Stimulated activated CD4-positive, alpha-beta T cell treated with anti-CD3 and anti-CD28 coated beads, Interleukin-15, amount 100 ng/mL, for 1 hour (primary cell): ENCODE measurements at places on chromosomes 4 and X.

DNA sequence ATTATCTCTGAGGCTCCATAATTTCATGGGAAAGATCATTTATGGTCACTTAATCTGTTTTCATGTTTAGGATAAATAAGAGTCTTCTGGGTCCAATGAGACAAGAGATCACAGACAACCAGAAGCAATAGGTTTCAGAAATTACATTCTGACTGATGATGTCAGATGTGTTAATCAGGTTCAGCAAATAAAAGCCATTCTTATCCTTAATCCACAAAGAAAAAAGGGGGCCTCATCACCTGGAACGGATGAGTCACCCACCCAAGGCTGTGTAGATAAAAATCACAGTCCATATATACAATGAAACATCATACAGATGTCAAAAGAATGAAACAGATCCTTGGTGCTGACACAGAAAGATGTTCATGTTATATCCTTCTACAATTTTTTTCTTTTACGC, 36.6 kb downstream of the SYTL4 start:
- no peak for DNase-seq

GRCh38 chr4:142191901-142192300, 555.5 kb downstream of the IL15 start:
- DNase-seq = no peak

DNA sequence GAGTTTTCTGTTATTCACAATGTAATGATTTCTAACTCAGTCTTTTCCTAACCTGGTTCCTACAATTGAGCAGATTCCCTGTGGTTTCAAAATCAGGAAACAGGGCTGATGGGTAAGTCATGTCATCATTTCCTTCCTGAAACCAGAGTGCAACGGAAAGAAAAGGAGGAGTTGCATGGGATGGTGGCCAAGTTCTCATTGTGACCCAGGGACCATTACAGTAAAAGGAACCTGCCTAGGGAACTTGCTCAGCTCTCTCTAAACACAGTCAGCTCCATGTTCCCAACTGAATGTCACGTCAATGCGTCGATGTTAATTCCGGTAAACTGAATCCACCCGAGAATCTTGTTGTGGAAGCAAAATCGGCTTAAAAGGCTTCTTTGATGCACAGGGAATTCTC, 51.2 kb downstream of the LGI2 start:
- no peak for DNase-seq

GRCh38 chrX:69493193-69493592, 10.9 kb upstream of the NALF2 start:
- no peak for DNase-seq

DNA sequence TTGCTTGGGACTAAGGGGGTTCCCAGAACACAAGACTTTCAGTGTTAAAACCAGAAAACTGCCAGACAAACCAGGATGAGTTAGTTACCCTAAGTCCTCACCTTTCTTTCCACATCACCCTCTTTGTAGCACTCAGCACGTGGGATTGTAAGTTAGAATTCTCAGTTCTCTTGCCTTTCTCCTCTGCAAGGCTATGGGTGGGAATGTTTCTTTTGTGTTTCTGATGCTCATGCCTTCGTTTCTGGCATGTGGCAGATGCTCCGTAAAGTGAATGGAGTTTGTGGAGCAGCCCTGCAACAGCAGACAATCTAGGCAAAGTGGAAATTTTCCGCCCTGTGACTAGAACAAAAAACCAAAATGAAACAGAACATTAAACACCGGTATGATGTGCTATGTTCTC, 64.7 kb upstream of the SPP1 start:
- no peak for DNase-seq

DNA sequence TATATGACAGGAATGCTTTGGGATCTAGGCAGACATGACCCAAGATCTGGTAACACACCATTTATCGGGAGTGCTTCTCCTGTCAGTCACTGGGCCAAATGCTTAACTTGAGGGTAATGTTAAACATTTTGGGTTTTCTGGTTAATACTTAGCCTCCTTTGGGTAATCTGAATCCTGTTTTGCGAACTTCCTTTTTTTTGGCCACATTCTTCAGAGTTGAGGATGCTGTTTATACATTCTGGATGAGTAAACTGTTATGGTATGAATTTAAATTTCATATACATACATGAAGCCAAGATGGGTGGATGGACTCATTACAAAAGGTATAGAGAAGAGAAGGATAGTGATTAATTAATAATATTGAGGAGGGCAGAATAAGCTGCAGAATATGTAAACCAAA, 36.1 kb downstream of the MID1IP1 start:
- DNase-seq = no peak

- DNase-seq = no peak
These were observed 208.5 kb upstream of the FAT1 start for GRCh38 chr4:186932196-186932595.

DNA sequence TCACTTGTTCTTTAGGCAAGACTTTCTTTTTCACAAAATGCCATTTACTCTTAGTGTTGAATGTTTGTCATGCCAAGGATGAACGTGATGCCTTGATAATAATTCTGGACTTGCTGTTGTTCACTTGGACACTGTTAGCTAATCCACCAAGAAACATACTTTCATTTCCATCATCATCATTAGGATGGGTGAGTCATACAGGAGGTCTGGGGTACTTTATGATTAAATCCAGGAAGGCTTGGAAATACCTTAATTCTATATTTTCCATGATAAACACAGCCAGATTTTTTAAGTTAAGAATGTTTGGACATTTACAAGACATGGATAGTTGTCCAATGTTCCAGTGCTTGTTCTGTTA, 260.7 kb upstream of the GIMD1 start:
- DNase-seq = no peak

GRCh38 chr4:7987148-7987989, 47.7 kb upstream of the AFAP1 start:
- DNase-seq = peak; percentile 59

DNA sequence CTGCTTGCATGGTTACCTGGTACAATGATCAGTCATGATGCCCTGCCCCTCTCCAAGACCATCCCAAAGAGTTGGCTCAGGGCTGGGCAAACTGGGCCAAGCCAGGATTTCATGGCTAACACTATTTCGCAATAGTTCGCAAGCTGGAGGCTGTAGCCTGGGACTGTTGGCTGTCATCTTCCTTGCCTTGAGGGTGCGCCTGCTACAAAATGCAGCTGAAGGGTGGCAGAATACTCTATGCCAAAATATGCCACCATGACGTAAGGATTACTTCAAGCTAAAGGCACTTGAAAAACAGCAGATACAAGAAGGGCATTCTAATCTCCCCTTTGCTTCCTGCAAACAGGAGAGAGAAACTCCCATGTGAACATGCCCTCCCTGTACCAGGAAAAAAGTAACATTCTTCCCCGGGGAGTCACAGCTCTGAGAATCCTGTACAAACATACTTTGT, 21.0 kb downstream of the SAT1 start:
- DNase-seq = no peak

DNA sequence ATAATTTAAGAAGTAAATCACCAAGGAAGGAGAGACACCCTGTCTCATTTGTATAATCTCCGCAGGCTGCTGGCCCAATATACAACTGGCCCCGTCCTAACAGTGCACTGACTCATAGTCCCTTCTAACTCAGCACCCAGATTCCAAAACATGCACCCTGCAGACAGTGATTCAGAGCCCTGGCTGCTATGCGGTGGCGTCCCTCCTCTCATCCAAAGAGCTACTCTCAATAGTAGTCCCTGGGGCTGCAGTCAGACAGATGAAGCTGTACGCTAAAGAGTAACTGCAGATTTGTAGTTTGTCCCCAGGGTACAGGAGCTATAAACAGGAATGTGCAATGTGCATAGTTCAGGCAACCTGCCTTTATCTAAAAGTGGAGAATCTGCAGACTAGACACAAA, 23.0 kb downstream of the GABRA3 start:
- DNase-seq = no peak

GRCh38 chrX:117871796-117872195, 244.8 kb downstream of the KLHL13 start:
- DNase-seq = no peak

GRCh38 chr4:26858947-26859401, 1.7 kb upstream of the STIM2 start:
- no peak for DNase-seq

GRCh38 chr4:69750346-69750745, 10.1 kb downstream of the SULT1B1 start:
- no peak for DNase-seq

DNA sequence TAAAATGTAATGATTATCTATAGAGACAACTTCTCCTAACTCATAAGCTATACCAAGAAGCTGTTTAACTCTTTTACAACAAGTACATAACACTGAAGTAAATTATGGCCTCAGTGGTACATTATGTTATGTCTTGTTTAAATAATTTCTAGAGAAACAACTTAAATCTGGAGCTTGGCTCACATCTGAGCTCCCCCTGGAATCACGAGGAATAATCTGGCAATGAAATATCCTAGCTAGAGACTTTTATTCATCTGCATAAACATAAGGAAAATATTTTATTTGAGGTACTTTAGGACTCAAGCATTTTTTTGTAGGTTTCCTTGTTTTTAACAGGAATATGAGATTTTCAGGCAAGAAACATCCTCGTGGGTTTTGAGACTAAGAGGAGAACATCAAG, 354.7 kb upstream of the SLC7A11 start:
- no peak for DNase-seq

GRCh38 chr4:65865489-65865888, 195.2 kb upstream of the EPHA5 start:
- no peak for DNase-seq

- DNase-seq = no peak
These were observed 680.7 kb upstream of the SPANXN1 start for GRCh38 chrX:144566592-144566991.

DNA sequence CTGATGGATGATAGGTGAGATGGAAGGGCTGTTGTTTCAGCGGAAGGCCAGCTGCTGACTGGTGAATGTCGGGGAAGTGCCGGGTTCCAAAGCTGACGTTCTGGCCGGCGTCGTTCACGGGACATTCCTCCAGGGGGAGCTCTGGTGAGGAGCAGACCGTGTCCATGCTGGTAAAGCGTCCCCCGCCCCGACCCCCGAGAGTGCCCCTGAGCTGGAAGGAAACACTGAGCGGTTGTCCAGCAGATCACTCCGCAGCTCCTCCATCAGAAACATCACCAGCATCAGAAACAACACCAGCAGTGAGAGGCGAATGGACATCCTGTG, 18.6 kb upstream of the ADRA2C start:
- DNase-seq = no peak

DNA sequence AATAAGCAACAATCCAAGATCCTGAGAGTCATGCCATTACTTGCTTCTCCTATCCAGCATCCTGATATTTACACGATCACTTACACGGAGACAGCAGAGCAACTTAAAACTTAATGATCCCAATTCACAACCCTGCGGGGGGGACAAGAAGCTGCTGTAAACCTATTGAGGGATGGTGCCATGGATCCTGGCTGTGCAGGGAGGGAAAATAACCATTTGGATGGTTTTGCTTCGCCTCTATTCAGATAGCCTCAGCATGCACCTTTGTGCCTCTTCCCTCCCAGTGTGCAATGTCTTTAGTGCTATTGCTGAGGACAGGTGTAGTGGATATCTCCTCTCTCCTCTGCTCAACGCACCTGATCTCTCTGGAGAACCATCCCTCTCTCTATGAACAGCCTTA, 89.7 kb upstream of the PPARGC1A start:
- DNase-seq = no peak

DNA sequence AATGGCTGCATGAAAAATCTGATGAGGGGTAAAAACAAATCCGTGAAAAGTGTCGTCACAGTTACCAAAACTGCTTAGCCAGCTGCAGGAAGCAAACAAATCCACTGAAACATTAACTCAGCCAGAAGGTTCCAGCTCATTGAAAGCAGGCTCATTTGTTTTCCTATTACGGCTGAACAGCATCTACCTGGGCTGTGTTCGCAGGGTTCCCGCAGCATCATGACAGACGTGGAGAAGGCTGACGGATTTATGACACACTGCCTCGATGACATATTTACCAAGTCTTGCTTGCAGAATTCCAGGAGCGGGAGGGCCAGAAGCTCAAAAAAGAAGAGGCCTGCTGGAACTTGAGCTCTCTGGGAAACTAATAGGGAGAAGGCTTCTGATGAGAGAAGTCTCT, 781.1 kb downstream of the RAB28 start:
- no peak for DNase-seq

- DNase-seq = no peak
These were observed 2.1 kb downstream of the MPC1L start for GRCh38 chrX:40625294-40625693.

DNA sequence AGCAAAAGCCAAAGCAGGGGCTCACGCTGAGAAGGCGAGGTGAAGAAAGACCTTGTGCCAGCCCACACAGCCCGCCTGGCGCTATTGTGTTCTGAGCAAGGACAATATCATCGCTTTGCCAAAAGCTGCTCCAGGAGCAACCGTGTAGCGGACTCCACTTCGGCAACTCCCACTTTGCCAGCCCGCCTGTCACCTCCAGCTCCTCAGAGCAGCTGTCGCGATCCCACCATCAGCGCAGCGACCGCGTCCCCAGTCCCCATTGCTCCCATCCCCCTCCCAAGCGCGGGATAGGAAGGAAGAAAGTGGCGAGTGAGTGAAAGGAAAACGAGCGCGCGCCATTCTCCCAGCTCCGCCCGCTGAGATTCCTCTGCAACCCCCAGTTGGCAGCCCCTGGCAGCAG, 759 bp downstream of the ZC4H2 start:
- no peak for DNase-seq

- no peak for DNase-seq
These were observed 75.9 kb downstream of the COQ2 start for GRCh38 chr4:83208371-83209365.

DNA sequence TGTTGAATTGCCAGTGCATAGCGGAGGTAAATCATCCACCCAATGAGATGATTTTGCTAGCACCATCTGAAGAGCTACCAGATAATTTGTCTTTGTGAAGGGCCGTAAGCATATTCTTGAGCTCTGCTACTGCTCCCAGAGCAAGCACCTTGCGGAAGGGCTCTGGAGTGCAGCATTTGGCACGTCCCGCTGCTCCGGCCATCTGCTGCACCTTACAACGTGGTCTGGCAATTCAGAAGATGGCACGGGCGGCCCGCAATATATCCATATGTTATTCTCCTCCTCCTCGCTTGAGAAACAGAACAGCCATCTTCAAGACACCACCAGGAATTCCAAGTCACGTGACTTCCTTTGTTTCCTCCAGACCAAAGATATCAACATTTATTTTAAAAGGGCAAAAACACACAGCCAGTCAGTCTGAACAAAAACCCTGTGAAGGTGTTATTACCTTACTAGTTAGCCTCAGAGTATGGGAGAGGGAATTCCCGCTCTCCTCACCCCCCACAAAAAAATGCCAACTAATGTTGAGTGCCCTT, 1095.7 kb upstream of the TENM3 start:
- DNase-seq = no peak
